NCI-H1092 treated with DMSO at 0.1 percent for 48 hours (cell line): ENCODE measurements at places on chromosomes 4 and X.

- no peak for DNase-seq
Observed at GRCh38 chrX:65196758-65197360, 220.6 kb upstream of the ZC4H2 start.

DNA sequence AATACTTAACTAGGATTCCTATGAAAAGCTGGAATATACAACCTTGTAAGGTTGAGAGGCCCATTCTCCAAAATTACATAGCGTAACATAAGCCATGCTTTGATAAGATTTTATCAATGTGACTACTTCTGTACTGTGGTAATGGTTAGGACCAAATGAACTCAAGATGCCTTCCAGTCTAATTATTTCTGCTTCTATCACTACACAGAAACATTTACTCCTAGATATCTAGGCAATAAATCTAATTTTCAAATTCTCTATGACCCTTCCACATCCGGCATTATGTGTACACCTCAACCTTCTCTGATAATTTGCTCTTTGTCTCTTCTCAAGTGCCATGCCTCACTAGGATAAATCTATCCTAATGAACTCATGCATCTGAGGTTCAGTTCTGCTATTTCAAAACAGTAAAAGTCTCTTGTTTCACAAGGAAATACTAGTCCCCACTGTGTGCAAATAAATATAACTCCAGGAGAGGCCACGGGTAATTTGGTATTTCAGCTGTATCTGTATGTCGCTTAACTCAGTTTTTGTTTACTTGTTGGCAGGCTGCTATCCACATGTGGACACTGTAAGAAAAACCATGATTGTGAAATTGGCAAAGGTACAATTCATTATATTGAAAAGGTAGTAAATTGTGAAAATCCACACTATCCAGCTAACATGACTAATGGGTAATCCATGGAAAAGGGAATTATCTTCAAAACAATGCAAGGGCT, 93.3 kb downstream of the PRDM5 start:
- DNase-seq, result no peak

- DNase-seq, result no peak
Observed at GRCh38 chr4:2694691-2695090, 61.4 kb downstream of the TNIP2 start.

DNA sequence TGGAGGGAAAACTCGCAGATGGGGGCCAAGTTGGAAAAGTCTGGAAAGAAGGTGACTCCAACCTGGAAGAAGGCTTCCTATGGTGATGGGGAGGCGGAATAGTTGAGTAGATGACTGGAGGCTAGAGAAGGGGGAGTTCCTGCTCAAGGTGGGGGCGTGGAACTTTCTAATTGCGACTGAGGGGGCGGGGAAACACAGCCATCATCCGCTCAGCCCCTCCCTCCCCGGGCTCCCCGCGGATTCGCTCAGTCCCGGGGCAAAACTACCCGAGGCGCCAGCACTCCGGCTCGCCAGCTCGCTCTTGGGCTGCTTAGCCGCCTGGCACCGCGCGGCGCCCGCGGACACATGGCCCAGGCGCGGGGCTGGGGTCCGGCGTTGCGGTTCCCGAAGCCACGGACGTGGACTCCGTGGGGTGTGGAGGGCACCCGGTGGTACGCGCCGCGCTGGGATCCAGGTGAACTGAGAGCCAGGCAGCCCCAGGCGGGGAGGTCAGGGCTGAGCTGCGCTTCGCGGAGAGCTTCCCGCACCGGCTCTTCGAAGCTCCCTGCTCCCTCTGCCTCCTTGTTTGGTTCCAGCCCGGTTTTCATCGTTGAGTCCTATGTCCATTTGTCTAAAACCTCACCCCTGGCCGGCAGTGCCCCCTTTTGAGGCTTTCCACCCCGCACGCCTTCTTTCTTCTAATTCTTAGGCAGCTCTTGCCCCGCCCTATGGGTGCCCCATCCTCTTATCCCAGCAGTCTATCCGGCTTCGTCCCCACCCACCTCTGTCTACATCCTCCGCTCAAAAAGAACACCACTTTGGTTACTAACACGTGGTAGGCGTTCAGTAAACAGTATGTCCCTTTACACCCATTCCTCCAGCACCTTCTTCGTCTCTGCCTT, 38.9 kb downstream of the STARD8 start:
- DNase-seq, result no peak

DNA sequence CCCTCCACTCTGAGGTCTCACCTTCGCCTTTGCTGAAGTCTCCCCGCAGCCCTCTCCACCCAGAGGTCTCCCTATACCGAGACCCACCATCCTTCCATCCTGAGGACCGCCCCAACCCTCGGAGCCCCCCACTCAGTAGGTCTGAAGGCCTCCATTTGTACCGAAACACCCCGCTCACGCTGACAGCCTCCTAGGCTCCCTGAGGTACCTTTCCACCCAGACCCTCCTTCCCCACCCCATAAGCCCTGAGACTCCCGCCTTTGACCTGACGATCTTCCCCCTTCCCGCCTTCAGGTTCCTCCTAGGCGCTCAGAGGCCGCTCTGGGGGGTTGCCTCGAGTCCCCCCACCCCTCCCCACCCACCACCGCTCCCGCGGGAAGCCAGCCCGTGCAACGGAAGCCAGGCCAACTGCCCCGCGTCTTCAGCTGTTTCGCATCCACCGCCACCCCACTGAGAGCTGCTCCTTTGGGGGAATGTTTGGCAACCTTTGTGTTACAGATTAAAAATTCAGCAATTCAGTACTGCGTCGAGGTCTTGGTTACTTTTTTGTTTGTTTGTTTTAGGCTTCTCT, 5.0 kb downstream of the SOD3 start:
- no peak for DNase-seq

GRCh38 chr4:24033626-24034025, 143.8 kb upstream of the PPARGC1A start:
- DNase-seq, result no peak

DNA sequence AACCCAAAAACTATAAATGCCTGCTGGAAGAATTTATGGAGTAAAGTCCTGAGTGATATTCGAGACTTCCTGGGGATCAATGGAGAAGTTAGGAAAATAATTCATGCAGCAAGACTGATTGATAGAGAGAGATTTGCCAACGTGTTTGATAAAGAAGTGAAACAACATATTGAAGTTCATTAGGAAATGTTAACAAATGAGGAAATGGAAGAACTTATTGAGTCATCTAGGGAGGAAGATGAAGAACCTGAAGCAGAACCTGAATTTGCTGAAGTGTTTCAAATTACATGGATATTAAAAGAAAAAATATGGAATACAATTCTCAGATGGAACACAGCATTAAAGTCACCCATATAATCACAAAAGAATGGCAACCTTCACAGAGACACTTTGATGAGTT, 39.0 kb downstream of the DDX60 start:
- DNase-seq, result no peak

GRCh38 chrX:108097380-108097779, 5.8 kb downstream of the ATG4A start:
- DNase-seq, result no peak

- DNase-seq, result no peak
Observed at GRCh38 chrX:68895778-68896177, 67.0 kb downstream of the EFNB1 start.

GRCh38 chrX:107924136-107924746, 57.9 kb downstream of the TEX13B start:
- peak; percentile 67 for DNase-seq

GRCh38 chr4:135267148-135267865, 1065.7 kb upstream of the PABPC4L start:
- no peak for DNase-seq

DNA sequence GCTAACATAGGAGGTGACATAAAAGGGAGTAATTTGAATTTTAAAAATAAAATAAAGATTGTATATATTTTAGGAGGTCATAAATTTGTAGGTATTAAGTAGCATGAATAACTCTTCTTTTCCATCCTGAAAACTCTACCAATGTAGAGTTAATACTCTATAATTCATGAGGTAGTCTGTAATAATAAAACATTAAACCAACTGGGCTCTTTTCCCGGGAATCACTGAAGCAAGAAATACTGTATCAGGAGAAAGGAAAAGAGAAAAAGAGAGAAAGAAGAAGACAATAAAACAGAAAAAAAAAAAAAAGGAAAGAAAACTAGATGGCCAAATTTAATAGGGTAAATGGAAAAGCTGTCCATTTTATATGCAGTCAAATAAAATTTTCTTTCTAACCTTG, 984.4 kb downstream of the CCSER1 start:
- peak; percentile 10 for DNase-seq

- DNase-seq, result no peak
Observed at GRCh38 chr4:70914631-70915030, 12.5 kb downstream of the MOB1B start.
